ENCODE measurements at places on chromosomes 12 and 14. TPM values are rescaled to one million over a fixed set of nuclear protein-coding genes. Genes with fewer than 3 reads are reported as not detected.

DNA sequence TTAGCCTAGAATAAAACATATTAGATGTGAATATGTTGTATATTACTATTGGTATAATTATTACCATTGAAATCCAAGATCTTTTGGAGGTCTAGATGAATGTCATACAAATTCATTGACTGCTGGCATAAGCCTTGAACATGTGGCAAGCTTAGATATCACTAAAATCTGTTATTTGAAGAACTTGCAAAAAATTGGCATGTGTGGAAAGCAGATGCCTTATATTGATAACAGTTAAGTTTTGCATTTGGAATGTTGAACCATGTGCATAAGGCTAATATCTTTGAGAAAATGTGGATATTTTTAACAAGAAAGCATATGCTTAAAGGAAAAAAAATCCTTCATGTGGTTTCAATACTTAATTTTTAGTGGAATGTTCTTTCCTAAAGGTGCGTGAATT lies 203.6 kb upstream of the PRICKLE1 start:
- no peak for DNase-seq

- DNase-seq = peak; percentile 51
Measured at GRCh38 chr12:19288603-19289244, 150.6 kb upstream of the AEBP2 start.

GRCh38 chr14:82112210-82112839 lies 578.7 kb upstream of the SEL1L start:
- no peak for DNase-seq

Gene VRTN
- not detected for total RNA-seq

Gene TMTC1
- total RNA-seq = not detected

Data from G401 (cell line).